ENCODE measurements at places on chromosomes 5 and 9.

- DNase-seq, result no peak
Measured at GRCh38 chr9:10678790-10679189, 66.0 kb upstream of the PTPRD start.

- DNase-seq, result no peak
Measured at GRCh38 chr5:163964671-163965070, 459.3 kb downstream of the MAT2B start.

DNA sequence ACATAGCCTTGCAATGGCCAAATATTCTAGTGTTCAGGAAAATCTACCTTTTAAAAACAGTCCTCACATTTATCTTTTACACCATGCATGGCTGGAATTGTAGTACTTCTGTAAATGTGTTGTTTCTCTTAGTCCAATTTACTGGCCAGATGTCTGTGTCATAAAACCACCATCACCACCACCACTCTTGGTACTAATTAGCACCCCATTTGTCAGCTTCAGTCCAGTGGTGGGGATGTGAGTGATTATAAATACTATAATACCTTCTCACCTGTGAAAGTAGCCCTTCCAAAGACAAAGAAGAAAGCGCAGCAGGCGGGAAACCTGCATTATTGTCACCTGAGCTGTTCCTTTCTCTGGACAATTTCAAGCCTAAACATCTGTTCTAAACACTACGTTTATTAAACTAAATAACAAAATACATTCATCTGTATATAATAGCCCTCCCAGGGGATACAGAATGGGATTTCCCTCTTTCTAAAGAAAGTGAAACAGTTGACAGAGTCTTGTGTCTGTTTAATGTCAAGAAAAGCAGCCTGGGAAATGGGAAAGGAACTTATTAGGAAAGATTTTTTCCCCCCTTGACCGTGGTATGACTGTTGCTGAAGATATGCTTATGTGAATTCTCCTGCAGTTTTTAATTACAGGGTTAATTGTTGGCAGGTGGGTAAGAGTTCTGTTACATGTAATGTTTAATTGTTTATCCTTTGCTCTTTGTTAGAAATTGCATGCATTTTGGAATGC lies 144.5 kb upstream of the NUDT12 start:
- no peak for DNase-seq

DNA sequence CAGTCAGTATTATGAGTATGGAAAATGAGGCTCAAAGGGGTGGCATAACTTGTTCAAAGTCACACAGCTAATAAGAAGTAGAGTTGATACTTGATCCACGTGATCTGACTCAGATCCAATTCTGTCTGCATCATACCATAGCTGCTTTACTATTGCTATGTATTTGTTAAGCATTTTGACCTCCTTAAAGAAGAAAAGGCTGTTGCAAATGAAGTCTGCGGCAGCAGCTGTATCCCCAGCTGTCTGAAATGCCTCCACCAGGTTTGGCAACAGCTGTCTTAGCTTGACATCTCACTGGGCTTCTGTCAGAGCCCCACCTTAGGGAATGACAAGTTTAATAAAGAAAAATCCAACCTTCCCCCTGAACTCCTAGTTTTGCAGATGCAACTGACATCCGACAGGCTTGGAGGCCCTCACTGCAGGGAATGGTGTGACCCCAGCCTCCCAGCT lies 75.6 kb upstream of the SLC44A1 start:
- DNase-seq, result no peak

- DNase-seq, result no peak
Measured at GRCh38 chr9:130831077-130831476, 4.0 kb upstream of the ABL1 start.

- no peak for DNase-seq
Measured at GRCh38 chr9:15942831-15943424, 390.1 kb downstream of the CCDC171 start.
